Stimulated activated CD4-positive, alpha-beta T cell treated with anti-CD3 and anti-CD28 coated beads, Interleukin-1b, Interleukin-23, amount 100 ng/mL, for 24 hours (primary cell): ENCODE measurements at places on chromosomes 11 and 22.

DNA sequence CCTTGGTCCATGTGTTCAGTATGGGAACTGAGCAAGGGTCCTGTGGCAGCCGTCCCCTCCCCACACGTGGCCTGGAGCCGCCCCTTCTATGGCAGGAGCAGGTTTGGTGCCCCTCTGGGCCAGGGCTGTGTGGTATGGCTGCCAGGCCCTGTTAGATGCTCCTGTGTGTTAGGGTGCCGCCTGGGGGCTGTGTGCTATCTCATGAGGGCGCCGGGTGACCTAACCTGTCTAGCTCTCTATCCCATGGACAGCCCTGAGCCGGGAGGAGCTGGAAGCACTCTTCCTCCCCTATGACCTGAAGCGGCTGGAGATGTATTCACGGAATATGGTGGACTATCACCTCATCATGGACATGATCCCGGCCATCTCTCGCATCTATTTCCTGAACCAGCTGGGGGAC is 34.7 kb downstream of the NAT10 start:
- DNase-seq: no peak

- no peak for DNase-seq
Measured at GRCh38 chr11:16876053-16876752, 137.8 kb downstream of the C11orf58 start.

DNA sequence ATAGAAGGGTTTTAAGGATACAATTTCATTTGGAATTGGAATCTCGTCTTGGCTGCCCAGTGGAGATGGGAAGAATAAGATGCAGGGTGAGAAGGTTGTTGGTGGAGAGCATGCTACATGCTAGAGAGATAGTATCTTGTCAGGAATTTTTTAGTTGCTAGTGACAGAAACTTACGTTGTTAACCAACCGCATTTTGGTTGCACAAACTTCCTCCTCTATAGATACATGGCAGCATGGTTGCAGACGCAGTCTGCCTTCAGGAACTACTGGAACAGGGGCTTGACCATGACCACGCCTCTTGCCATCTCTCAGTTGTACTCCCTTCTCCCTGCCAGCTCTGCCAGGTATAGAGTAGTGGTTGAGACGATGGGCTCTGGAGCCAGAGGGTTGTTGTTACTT is 13.5 kb upstream of the CCDC90B start:
- DNase-seq: no peak

DNA sequence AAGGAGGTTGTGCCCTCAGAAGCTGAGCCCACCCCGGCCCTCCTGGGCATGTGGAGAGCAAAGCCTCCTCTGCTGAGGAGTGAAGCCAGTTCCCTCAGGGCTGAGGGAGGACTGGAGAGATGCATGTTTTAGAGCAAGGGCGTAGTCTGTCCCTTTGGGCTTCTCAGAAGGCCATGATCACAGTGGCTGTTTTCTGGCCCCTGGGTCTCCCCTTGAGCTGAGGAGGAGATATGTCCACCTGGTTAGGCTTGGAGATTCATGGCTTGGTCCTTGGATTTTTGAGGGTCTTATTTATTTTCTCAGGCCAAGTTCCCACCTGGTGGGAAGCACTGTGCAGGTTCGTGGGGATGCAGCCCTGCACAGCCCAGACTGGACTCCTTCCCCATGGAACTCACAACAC is 46.5 kb upstream of the THY1 start:
- no peak for DNase-seq

GRCh38 chr11:98307827-98308491 is 712.8 kb upstream of the CNTN5 start:
- no peak for DNase-seq

DNA sequence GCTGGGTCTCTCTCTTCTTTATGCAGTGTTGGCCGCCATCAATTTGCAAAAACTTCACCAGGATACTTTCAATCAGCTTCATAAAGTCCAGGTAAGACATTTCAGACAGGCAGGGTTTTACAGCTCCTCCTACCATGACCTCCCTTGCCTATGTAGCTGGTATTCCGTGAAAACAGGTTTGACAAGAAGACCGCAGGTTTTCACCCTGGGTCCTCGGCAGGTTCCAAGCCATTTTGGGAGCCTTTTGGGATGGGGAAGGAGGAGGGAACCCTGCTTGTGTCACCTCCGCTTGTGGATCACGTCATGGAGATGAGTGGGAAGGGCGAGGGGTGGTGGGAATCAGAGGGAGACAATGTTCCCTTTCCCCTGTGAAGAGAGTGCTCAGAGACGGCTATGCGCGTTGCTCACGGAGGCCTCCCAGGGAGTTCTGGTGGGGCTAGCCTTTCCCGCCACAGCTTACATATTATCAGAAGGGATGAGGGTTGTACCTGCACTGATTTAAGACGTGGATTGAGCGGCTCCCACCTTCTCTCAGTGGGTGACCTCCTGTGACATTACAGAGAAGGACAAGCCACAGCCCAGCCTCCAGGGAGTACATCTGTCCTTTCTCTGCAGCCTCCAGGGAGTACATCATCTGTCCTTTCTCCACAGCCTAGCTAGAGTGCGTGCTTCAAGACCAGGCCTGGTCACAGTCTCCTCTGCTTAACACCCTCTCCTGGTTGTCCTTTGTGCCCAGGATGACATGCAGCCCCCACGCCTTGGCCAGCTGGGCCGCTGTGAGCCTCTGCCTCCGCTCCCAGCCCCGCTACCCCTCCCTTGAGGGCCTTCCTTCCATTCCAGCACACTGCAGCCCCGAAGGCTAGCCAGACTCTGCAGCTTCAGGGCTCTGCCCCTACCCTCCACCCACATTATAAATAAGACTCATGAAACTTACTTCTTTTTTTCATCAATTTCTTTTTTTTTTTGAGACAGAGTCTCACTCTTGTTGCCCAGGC is 17.2 kb downstream of the GLB1L3 start:
- DNase-seq: no peak

- no peak for DNase-seq
Measured at GRCh38 chr11:57646799-57647303, 2.9 kb downstream of the YPEL4 start.

DNA sequence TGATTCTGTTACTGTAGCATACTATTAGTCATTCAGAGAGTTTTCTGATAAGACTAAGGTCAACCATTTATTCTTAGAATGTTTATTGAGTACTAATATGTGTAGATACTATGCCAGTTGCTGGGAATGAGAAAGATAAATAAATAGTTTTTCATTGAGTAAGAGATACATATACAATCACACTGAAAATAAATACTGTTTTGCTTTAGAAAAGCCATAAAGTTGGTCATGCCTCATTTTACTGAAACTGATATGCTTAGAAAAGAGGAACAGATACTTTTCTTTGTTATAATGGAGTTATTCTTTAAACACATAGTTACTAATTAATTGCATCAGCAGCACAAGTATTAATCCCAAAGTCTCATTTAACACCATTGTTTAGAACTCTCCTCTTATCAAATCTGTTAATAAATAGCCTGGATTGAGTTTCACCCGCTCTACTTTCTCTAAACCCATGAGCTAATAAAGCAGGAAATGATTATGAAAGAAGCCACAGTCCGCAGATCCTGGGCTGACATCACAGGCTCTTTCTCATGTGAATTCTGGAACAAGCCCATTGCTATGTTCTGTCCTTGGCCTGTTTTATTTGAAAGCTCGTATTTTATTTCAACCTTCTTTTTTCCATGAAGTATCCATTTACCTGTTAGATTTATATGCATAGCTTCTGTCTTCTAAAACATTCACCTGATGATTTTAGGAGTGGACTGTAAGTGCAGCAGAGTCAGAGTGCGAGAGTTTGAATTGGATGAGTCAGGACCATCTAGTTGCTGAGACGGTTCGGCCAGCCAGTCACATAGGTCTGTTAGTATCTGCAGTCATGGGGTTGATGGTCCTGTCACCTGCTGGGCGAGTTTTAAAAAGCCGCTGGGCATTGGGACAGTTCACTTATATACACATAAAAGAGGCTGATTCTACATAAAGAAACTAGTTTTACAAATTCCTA is 35.5 kb downstream of the PIWIL4 start:
- no peak for DNase-seq

DNA sequence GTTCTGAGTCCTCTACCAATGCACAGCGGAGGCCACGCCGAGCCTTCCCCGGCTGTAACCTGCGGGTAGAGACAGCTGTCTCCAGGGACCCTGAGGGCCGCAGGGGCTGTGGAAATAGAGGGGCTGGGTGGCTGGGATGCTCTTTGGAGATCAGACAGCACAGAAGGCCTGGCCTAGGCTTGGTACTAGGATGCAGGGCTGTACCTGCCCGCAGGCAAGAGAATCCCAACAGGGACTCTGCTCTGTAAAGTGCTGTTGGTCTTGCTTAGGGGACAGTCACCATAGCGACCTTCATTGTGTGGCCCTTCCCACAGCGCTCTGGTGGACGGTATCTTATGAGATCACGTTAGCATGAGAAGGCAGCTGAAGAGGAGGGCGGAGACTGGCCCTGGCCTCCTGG is 11.3 kb upstream of the KCNJ5 start:
- no peak for DNase-seq

GRCh38 chr11:57155838-57156607 is 25.7 kb upstream of the LRRC55 start:
- DNase-seq: no peak

- DNase-seq: no peak
Measured at GRCh38 chr22:20135806-20136602, 4.4 kb downstream of the ZDHHC8 start.

DNA sequence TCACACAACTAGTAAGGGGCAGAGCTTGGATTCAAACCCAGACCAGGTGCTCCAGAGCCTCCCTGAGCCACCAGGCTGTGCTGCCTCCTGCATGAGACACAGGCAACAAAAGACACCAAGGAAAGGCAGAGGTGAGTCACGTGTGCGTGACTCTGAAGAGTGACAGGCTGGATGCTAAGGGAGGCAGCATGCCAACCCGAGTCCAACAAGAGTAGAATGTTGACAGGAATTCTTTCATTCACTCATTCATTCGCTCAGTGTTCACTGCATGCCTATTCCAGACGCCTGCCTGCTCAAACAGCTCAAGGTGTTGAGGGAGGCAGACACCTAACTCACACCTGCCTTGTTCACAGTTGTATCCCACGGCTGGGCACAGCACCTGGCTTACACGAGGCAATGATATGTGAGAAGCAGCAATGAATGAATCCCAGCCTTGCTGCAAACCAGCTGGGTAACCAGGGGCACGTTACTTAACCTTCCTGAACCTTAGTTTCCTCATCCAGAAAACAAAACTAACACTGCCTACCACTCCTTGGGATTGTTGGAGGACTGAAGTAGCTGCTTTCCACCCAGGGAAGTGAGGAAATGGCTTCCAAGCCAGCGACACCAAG is 73.8 kb upstream of the ARFGAP3 start:
- DNase-seq: no peak

GRCh38 chr11:93526641-93527583 is 16.3 kb downstream of the SMCO4 start:
- no peak for DNase-seq

GRCh38 chr11:108895579-108896480 is 231.0 kb downstream of the DDX10 start:
- no peak for DNase-seq

DNA sequence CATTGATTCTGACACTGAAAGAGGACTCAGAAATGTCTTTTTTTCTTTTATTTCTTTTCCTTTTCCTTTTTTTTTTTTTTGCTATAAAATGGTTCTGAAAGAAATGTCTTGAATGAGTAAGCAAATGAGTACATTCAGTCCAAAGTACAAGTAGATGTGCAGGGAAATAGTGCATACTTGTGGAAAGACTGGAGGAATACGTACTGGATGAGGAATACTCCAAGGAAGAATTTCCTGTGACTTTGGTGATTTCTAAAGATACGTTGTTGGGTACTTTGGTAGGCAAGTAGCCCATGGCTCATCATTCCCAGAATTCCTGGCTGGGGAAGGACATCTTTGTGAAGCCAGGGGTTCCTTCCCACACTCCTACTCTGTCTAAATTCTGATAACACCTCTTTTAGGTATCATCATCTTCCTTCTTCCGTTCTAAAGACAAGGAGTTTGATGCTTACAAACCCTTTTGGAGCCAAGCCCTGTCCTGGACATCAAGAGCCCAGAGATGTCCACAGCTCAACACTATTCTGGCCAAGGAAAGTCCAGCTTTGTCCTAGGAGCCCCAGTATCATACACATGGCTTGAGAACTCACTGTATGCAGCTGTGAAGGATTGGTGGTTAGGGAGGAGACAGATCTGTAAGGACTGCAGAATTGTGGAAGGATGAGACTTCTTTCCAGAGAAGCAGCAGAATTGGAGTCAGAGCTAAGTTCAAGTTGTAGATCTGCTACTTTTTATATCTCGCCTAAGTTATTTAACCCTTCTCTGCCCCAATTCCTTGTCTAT is 4.8 kb upstream of the NUP98 start:
- no peak for DNase-seq

- DNase-seq: no peak
Measured at GRCh38 chr11:76419896-76420295, 24.9 kb upstream of the EMSY start.

GRCh38 chr11:109584001-109584972 is 162.3 kb downstream of the C11orf87 start:
- no peak for DNase-seq

- DNase-seq: no peak
Measured at GRCh38 chr11:122019908-122020694, 95.9 kb downstream of the BLID start.

DNA sequence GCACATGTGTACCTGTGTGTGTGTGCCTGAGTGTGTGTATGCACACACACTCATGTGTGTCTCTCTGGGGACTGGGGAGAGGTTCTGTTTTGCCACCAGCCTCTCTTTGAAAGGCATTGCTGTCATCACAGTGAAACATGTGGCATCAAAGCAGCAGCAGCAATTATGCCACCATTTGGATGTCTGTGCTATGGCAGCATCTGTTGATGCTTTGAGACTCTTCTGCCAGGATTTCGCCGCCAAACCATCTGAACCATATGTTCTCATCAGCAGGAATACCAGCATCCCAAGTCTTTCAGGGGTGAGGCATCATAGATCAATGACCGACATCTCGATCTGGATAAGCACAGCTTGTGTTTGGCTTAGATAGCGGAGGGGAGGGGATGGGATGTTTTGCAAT is 168.6 kb downstream of the FAT3 start:
- no peak for DNase-seq

DNA sequence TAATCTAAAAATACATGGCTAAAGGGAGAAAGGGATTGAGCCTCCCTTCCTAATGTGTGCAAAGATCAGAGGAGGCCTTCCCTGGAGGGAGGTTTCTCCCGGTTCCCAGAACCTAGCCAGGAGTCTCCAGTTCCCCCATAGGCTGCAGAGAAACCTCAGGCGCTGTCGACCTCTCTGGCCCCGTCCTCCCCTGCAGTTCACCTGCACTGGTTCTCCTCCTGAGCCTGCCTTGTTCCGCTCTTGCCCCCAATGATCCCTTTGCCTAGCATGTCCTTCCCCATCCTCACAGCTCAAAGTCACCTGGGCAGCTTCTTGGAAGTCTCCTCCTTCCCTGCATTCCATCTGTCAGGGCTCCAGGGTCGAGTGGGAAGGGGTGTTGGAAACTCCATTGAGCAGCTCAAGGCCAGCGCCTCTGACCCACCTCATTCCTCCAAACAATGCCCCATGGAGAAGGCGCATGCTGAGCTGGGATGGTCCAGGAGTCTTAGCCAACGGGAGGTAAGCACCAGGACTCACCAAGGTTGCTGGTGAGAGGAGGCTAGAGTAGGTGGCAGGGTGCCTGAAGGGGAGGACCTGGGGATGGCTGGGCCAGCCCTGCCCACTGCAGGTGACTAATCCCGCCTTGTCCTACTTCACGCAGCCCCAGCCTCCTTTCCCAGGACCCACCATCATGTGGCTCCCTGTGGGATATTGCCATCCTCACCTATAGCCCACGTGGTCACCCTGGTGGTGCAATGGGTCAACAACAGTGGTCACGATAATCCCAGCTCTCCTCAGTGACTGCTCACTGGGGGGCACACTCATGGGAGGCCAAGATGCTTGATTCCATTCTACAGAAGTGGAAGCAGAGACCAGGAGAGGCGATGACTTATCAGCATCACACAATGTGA is 15.4 kb downstream of the RSPH14 start:
- no peak for DNase-seq
